Upper lobe of left lung (tissue), 6 donors: ENCODE measurements at places on chromosomes 5 and 9. TPM values are rescaled to one million over a fixed set of nuclear protein-coding genes. Genes with fewer than 3 reads are reported as not detected.

The NDST1 gene
- total RNA-seq: 81.7 TPM

The CDKN2B gene
- total RNA-seq: 90.6 TPM

The SLC4A9 gene
- 0.23 TPM for total RNA-seq

The SCGB3A2 gene
- 392 TPM for total RNA-seq

The POU5F2 gene
- 0.81 TPM for total RNA-seq

The PCDHA8 gene
- total RNA-seq: 0.23 TPM

The SAXO1 gene
- not detected for total RNA-seq

The CMBL gene
- total RNA-seq: 8.4 TPM

The SPATA9 gene
- not detected for total RNA-seq

The NCS1 gene
- total RNA-seq: 2.7 TPM

The CTSV gene
- total RNA-seq: 0.34 TPM

The ANP32B gene
- 53.4 TPM for total RNA-seq

The GLRX gene
- total RNA-seq: 54.7 TPM

DNA sequence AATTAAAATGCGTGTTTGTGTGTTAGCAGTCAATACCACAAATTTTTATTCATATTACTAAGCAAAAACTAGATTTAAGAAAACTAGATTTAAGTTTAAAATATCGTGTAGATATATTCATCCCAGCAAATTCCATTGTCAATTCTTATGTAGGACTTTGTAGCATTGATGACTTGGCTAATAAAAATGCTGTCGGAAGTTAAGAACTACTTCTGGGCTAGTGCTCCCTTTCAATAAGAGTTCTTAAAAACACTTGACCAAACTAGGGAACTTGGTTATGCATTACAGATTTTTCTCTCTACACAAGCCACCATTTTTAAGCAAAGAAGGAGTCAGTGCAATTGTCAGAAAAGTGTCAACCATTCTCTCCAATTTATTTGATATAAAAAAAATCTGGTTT lies 68.7 kb upstream of the RAD23B start:
- no peak overlapping the region for H3K27ac ChIP-seq
- no peak for DNase-seq
- no peaks in the 10 kb centered on the region for H3K27me3 ChIP-seq
- H3K4me3 ChIP-seq: no peak overlapping the region
- H3K36me3 ChIP-seq: no peaks in the 10 kb centered on the region
- no peaks in the 10 kb centered on the region for H3K4me1 ChIP-seq

- H3K36me3 ChIP-seq: no peaks in the 10 kb centered on the region
- H3K4me1 ChIP-seq: no peaks in the 10 kb centered on the region
- no peaks in the 10 kb centered on the region for H3K27me3 ChIP-seq
- no peak overlapping the region for H3K4me3 ChIP-seq
- peak; percentile 74 for DNase-seq
- peak overlapping the region; percentile 50 for H3K27ac ChIP-seq
Observed at GRCh38 chr5:56669534-56670483, 145.5 kb upstream of the MAP3K1 start.

- no peaks in the 10 kb centered on the region for H3K4me1 ChIP-seq
- H3K27ac ChIP-seq: no peak overlapping the region
- no peak overlapping the region for H3K4me3 ChIP-seq
- H3K27me3 ChIP-seq: no peaks in the 10 kb centered on the region
Observed at GRCh38 chr9:10208691-10209069, 404.1 kb downstream of the PTPRD start.

- no peaks in the 10 kb centered on the region for H3K27me3 ChIP-seq
- peaks cover 15% of the 10 kb centered on the region for H3K4me1 ChIP-seq
- DNase-seq: no peak
- peak overlapping the region; percentile 18 for H3K4me3 ChIP-seq
- H3K27ac ChIP-seq: peak overlapping the region; percentile 96
Observed at GRCh38 chr9:85742597-85742936, 813 bp upstream of the AGTPBP1 start.

DNA sequence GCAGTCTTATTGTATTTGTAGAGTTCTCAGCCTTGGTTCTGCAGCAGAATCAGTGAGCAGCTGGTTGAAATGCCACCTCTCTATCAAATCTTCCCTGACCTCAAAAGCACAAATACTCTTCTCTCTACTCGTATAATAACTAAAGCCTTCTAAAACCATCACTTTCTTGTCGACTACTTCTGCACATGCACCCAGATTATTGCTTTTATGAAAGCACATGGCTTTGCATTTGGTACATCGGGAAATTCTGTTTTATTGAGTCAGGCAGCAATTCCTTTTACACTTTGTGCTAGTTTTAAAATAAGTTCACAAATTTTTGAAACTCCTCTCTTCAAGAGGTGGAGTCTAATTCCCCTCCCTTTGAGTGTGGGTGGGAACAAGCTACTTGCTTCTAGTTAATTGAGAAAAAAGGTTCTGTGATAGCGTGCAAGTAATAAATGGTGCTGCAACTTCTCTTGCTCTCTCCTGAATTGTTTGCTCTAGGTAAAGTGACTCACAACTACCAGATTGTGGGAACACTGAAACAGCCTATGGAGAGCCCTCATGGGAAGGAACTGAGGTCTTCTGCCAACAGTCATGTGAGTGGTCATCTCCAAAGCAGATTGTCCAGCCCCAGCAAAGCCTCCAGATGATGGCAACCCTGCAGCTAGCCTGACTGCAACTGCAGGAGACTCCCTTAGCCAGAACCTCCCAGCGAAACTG lies 66.0 kb upstream of the TAF1L start:
- DNase-seq: peak; percentile 26
- H3K36me3 ChIP-seq: no peaks in the 10 kb centered on the region
- no peaks in the 10 kb centered on the region for H3K4me1 ChIP-seq
- no peak overlapping the region for H3K4me3 ChIP-seq
- no peaks in the 10 kb centered on the region for H3K27me3 ChIP-seq
- H3K27ac ChIP-seq: no peak overlapping the region

DNA sequence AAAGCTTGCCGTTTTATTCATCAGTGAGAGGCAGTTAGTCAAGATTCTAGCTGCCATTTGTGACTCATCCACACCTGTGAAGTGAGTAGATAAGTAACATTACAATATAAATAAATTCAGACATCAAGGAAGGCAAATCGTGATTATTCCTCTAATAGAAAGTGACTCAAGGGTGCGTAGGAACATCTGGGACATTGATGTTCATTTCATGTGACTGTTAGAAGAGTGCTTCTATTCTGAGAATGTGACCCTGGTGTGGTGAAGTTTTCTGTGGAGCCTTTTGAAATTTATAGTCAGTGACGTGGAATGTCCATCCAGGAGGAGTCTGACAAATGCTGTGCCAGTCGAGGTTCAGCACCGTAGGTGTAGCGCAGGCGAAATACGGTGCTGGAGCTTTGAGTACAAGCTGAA lies 48.4 kb upstream of the FAM240B start:
- H3K27ac ChIP-seq: no peak overlapping the region
- no peak overlapping the region for H3K4me3 ChIP-seq
- H3K36me3 ChIP-seq: no peaks in the 10 kb centered on the region
- DNase-seq: no peak
- no peaks in the 10 kb centered on the region for H3K27me3 ChIP-seq
- no peaks in the 10 kb centered on the region for H3K4me1 ChIP-seq

- H3K36me3 ChIP-seq: no peaks in the 10 kb centered on the region
- no peak for DNase-seq
- no peak overlapping the region for H3K4me3 ChIP-seq
- no peaks in the 10 kb centered on the region for H3K27me3 ChIP-seq
- no peak overlapping the region for H3K27ac ChIP-seq
- H3K4me1 ChIP-seq: no peaks in the 10 kb centered on the region
Observed at GRCh38 chr5:16797951-16798350, 138.1 kb downstream of the MYO10 start.

GRCh38 chr5:6711409-6712141 lies 1.7 kb upstream of the TENT4A start:
- H3K4me3 ChIP-seq: peak overlapping the region; percentile 94
- H3K4me1 ChIP-seq: peaks cover 25% of the 10 kb centered on the region
- H3K36me3 ChIP-seq: no peaks in the 10 kb centered on the region
- H3K27ac ChIP-seq: peak overlapping the region; percentile 92
- DNase-seq: no peak

GRCh38 chr5:157528036-157528632 lies 47.4 kb downstream of the ADAM19 start:
- peak overlapping the region; percentile 23 for H3K27ac ChIP-seq
- H3K36me3 ChIP-seq: no peaks in the 10 kb centered on the region
- no peak for DNase-seq
- H3K27me3 ChIP-seq: no peaks in the 10 kb centered on the region
- no peak overlapping the region for H3K4me3 ChIP-seq

DNA sequence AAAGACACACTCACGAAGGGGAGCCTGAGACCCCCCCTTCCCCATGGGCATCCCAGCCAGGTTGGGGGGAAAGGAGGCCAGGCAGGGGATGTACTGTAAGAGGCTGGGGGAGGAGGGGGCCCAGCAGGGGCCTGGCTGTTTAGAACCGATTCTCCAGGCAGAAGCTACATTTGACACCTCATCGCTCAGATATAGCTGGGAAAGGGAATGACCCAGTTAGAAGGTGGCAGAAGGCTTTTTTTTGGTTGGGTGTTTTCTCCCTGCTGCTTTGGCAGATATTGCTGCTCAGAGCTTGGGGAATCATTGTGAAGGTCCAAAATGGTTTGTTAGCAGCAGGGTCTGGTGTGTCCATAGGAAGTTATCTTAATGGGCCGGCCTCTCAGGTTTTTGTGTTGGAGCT lies 6.0 kb downstream of the CDX1 start:
- DNase-seq: no peak
- peaks cover 3% of the 10 kb centered on the region for H3K27me3 ChIP-seq
- H3K27ac ChIP-seq: no peak overlapping the region
- no peaks in the 10 kb centered on the region for H3K4me1 ChIP-seq
- no peak overlapping the region for H3K4me3 ChIP-seq
- no peaks in the 10 kb centered on the region for H3K36me3 ChIP-seq

- no peak for DNase-seq
- no peaks in the 10 kb centered on the region for H3K36me3 ChIP-seq
- H3K4me3 ChIP-seq: no peak overlapping the region
Observed at GRCh38 chr5:1561402-1561929, 37.7 kb upstream of the LPCAT1 start.

GRCh38 chr5:102077920-102078319 lies 218.2 kb downstream of the SLCO4C1 start:
- no peak overlapping the region for H3K27ac ChIP-seq
- no peaks in the 10 kb centered on the region for H3K36me3 ChIP-seq
- no peaks in the 10 kb centered on the region for H3K27me3 ChIP-seq
- no peak overlapping the region for H3K4me3 ChIP-seq
- peak; percentile 1 for DNase-seq

- DNase-seq: no peak
- H3K36me3 ChIP-seq: no peaks in the 10 kb centered on the region
- no peak overlapping the region for H3K4me3 ChIP-seq
- H3K27ac ChIP-seq: no peak overlapping the region
Observed at GRCh38 chr9:5839572-5839902, 6.6 kb upstream of the ERMP1 start.

GRCh38 chr5:93583768-93584595 lies 960 bp downstream of the NR2F1 start:
- H3K27me3 ChIP-seq: peaks cover 19% of the 10 kb centered on the region
- H3K4me3 ChIP-seq: peak overlapping the region; percentile 64
- DNase-seq: peak; percentile 91

GRCh38 chr5:33475706-33476105 lies 34.9 kb downstream of the TARS1 start:
- no peaks in the 10 kb centered on the region for H3K4me1 ChIP-seq
- no peaks in the 10 kb centered on the region for H3K27me3 ChIP-seq
- no peak overlapping the region for H3K27ac ChIP-seq

DNA sequence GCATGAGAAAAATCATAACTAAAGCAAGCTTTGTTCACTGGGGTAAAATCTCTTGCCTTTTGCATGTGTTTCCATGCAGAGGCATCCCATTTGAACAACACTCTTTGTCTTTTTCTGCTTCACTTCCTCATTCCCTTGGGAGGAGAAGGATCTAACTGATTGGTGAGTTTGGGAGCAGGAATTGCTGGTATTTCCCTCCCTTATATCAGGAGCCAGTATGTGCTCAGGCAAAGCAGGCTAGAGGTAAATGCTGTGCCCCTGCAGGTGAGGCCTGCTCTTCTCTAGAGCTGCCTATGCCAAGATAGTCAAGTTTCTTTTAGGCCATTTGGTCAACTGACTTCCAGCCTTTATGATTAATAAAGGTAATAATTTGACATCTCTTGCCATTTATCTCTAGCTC lies 179.9 kb downstream of the COX7C start:
- H3K27me3 ChIP-seq: no peaks in the 10 kb centered on the region
- no peak overlapping the region for H3K4me3 ChIP-seq
- H3K36me3 ChIP-seq: no peaks in the 10 kb centered on the region
- no peak for DNase-seq

DNA sequence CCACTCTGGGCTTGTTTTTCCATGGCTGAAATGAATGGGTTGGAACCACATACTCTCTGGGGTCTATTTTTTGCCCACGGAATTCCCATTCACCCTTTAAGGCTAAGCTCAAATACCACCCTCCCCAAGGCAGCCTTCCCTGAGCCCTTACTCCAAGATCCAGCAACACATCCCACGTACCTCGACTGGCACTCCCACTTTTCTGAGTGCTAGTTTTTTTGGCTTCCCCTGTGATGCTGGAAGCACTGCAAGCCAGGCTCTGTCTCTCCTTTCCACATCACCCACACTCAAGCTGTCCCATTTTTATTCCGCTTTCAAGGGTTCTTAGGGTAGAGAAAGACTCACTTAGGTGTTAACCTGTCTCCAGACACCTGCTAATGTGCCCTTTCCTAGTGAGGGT lies 6.0 kb downstream of the ST6GALNAC6 start:
- H3K4me1 ChIP-seq: peaks cover 23% of the 10 kb centered on the region
- DNase-seq: no peak
- peaks cover 80% of the 10 kb centered on the region for H3K36me3 ChIP-seq
- no peak overlapping the region for H3K27ac ChIP-seq
- no peaks in the 10 kb centered on the region for H3K27me3 ChIP-seq

GRCh38 chr9:136260936-136261472 lies 15.4 kb upstream of the QSOX2 start:
- DNase-seq: no peak
- no peaks in the 10 kb centered on the region for H3K4me1 ChIP-seq
- H3K27me3 ChIP-seq: no peaks in the 10 kb centered on the region

DNA sequence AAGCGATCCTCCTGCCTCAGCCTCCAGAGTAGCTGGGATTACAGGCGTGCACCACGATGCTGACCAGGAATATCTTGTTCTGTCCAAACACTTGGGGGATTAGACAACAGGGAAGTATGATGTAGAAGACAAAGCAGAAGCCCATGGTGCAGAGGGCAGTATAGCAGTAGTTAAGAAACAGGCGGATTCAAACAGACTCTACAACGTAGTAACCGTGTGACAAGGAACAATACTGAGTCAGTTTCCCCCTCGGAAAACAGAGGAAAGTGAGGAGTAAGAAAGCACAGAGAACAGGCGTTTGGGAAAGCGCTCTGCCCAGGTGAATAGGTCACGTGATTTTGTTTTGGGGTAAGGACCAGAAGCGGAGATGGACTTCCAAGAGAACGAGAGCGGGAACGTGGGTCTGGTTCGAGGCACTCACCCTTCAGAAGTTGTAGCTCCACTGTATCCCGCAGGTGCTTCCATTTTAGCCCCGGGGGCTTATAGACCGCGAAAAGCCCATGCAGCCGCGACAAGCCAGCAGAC lies 306 bp downstream of the TRUB2 start:
- peaks cover 9% of the 10 kb centered on the region for H3K36me3 ChIP-seq
- H3K27ac ChIP-seq: peak overlapping the region; percentile 92
- no peak for DNase-seq
- peaks cover 22% of the 10 kb centered on the region for H3K4me1 ChIP-seq
- H3K4me3 ChIP-seq: peak overlapping the region; percentile 85
